ENCODE measurements at places on chromosomes 1 and 21.

GRCh38 chr1:150810958-150811659 lies 3.0 kb upstream of the CTSK start:
- no peak for DNase-seq

DNA sequence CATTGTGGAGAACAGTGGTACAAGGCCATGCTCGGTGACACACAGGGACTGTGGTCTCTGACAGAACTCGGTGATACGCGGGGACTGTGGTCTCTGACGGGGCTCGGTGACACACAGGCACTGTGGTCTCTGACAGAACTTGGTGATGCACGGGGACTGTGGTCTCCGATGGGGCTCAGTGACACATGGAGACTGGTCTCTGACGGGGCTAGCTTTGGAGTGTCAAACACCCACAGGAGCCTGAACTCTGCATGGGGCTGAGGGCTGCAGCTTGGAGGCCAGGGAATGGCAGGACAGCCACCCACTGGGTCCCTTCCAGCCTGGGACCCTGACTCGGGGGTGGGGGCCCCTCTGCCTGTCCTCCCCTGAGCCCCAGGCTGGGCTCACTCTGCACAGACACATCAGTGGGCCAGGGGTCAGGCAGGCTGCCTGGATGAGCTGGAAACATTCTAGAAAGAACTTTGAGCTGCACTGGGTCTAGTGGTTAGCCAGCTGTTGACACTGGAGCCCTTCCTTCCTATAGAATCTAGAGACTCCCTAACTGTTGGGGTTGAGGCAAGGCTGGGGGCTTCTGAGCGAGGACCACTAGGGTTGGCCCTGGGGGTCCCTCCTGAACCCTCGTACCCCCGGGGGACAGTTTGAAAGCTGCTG lies 49.8 kb downstream of the DISP3 start:
- DNase-seq: no peak

DNA sequence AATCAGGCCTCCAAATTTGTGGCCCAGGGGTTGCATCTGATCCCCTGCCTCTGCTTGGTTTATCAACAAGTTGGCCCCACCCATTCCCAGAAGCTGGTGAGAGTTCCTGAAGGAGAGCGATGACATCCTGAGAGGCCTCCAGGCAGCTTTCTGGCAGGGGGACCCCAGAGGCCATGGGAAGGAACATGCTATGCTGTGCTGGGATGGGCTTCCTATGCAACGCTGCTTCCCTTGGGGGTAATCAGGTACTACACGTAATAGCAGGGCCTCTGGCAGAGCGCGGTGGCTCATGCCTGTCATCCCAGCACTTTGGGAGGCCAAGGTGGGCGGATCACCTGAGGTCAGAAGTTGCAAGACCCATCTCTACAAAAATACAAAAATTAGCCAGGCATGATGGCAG lies 8.4 kb upstream of the MTF1 start:
- DNase-seq: no peak

- no peak for DNase-seq
These were observed 30.2 kb upstream of the KCNA2 start for GRCh38 chr1:110636149-110636935.

DNA sequence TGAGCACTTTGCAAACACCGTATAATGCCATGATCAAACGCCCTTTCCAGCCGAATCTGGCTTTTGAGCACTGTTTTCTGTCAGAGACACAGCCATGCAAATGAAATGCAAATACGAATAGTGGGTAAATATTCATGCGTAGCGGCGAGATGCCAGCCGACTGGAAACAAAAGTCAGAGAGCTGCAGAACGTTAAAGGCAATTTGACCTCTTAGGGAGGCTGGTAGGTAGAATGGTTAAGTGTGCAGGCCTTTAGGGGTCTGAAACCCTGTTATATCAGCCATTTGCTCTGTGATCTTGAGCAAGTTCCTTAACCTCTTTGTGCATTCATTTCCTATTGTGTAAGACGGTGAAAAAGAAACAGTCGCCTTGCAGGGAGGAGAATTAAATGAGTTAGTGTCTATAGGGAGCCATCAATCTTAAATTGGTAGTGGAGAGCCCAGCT lies 6.5 kb upstream of the SDHB start:
- DNase-seq: no peak

All from thyroid gland (tissue), 4 donors.